ENCODE measurements at places on chromosomes 1 and 21.
A peak's percentile ranks its signal among the peaks of the same experiment; 100 is the strongest.

- DNase-seq, result peak; percentile 45
Observed at GRCh38 chr1:204336421-204337035, 23.2 kb downstream of the PLEKHA6 start.

GRCh38 chr1:200364831-200365230 is 45.0 kb downstream of the ZNF281 start:
- peak; percentile 88 for DNase-seq

DNA sequence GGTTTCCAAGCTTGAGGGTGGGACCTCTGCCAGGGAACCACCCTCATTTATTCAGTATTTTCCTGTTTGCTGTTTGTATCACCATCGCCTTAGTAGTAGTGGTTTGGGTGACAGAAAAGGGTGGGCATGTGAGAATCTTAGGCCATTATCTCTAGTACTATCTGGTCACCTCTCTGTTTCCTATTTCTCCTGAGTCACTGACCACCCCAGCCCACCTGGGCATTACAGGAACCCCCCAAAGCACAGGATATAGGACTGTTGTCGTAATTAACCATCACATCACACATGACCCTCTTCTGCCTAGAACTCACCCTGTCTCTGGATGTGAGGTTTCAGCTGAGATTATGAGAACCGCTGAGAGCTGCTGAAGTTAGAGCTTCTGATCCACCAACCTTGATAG is 60.4 kb downstream of the IL23R start:
- DNase-seq, result no peak

DNA sequence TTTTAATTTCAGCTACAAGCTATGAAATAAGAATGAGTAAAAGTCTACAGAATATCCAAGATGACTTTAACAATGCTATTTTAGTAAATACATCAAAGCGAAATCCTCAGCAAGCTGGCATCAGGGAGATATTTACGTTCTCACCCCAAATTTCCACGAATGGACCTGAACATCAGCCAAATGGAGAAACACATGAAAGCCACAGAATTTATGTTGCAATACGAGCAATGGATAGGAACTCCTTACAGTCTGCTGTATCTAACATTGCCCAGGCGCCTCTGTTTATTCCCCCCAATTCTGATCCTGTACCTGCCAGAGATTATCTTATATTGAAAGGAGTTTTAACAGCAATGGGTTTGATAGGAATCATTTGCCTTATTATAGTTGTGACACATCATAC is 13.7 kb upstream of the CLCA1 start:
- no peak for DNase-seq

DNA sequence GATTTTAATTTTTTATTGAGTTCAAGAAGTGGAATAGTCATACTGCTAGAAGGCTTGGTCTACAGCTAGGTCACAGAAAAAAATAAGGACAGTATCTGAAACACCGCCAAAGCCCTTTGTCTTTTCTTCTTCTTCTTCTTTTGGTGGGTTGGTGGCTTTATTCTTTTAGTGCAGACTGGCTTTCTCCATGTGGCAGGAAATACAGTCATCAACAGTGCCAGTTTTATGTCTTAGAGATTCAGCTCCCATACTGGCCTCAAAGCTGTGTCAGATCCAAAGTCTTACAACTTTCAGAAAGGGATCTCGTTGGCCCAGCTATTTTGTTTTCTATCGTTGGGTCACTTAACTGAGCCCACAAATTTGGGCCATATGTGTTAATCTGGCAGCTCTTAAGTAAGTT is 58.2 kb downstream of the FNBP1L start:
- DNase-seq, result no peak

DNA sequence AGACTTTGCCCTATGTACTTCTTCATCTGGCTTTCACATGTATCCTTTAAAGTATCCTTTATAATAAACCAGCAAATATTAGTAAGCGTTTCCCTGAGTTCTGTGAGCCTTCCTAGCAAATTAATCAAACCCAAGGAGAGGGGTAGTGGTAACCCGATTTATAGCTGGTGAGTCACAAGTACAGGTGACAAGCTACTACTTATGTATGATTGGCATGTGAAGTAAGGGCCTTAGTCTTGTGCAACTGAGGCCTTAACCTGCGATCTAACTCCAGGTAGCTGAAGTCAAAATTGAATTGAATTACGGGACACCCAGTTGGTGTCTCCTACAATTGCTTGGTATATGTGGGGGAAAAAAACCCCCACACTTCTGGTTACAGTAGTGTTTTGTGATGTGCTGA is 26.0 kb downstream of the SLC16A1 start:
- no peak for DNase-seq

GRCh38 chr1:5906966-5907365 is 85.3 kb downstream of the NPHP4 start:
- DNase-seq, result no peak

GRCh38 chr1:58487002-58487401 is 59.5 kb downstream of the OMA1 start:
- DNase-seq, result no peak

GRCh38 chr1:201450721-201451291 is 18.2 kb downstream of the PHLDA3 start:
- DNase-seq, result peak; percentile 85

- no peak for DNase-seq
Observed at GRCh38 chr1:183653876-183654451, 848 bp upstream of the APOBEC4 start.

GRCh38 chr1:234969581-234970400 is 158.8 kb downstream of the TOMM20 start:
- DNase-seq, result peak; percentile 84
